ENCODE measurements at places on chromosomes 1 and 21.

GRCh38 chr1:68723791-68724190 is 226.9 kb upstream of the DEPDC1 start:
- no peak for DNase-seq

- no peak for DNase-seq
These were observed 3.2 kb downstream of the IL23R start for GRCh38 chr1:67169496-67169895.

DNA sequence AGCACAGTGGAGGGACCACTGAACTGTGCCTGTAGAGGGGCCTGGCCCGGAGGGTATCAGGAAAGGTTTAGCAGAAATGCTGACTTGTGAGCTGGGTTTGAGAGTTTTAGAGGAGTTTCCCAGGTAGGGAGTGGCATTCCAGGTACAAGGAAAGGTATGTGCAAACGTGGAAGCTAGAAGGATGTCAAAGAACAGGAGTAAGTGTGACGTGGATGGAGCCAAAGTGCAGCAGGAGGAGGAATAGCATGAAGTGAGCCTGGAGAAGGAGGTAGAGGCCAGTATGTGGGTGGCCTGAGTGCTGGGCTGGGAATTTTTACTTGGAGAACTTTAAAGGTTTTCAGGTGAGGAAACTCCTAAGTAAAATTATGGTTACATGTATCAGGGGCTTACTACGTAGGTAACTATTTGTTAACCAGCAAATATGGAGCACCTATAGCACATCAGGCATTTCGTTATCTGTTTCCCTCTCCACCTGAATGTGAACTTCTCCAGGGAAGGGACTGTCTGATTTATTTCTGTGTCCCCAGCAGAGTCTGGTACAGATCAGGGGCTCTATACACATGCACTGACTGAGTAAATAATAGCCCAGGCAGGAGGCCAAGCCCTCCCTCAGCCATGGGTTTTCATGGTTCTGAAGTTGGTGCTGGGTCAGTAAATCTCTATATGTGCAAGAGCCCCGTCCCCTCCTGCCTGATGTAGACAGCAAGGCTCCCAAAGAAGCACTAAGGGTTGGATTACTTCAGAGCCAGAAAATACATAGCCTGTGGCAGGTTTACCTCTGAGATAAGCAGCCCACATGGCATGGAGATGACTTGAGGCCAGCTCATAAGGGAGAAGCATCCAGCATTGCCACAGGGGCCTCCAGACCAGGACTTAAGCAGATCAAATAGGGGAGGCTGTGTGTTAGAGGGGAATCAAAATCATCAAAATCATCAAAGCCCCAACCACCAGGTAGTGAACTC is 43.4 kb downstream of the CDCP2 start:
- DNase-seq = peak; percentile 17

- DNase-seq = no peak
These were observed 54.6 kb upstream of the ECE1 start for GRCh38 chr1:21344750-21345443.

Measured in right forelimb (tissue), 1 donor.